GM12891 (cell line): ENCODE measurements at places on chromosomes 6 and 20.

- no peak for DNase-seq
These were observed 373.2 kb upstream of the CHD6 start for GRCh38 chr20:41991412-41991811.

GRCh38 chr6:128686084-128686483, 165.7 kb upstream of the PTPRK start:
- DNase-seq, result no peak

DNA sequence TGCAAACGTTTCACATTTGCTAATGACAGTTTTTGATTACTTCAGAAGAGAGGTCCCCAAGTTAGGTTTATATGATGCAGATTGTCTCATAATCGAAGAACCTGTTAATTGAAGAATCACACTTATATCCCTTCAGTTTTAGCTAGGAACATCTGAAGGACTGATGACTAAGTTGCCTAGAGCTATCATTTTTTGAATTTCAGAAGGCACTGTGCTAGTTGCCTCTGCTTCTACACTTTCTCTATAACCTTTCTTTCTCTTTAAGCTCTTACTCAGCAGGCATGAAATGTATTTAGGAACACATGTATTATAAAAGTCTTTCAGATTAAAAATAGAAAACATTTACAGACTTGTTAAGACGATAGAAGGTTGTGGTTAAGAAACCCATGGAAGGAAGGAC, 14.4 kb upstream of the GJE1 start:
- DNase-seq, result no peak

- no peak for DNase-seq
These were observed 110.5 kb downstream of the B3GAT2 start for GRCh38 chr6:70846207-70846835.

- no peak for DNase-seq
These were observed 289.5 kb downstream of the ESR1 start for GRCh38 chr6:152096863-152097496.

- no peak for DNase-seq
These were observed 9.7 kb downstream of the RPS6KA2 start for GRCh38 chr6:166617359-166617758.
